Stimulated activated CD4-positive, alpha-beta T cell treated with anti-CD3 and anti-CD28 coated beads, Interleukin-1b, Interleukin-23, amount 100 ng/mL, for 4 hours (primary cell): ENCODE measurements at places on chromosomes 13 and 19.

DNA sequence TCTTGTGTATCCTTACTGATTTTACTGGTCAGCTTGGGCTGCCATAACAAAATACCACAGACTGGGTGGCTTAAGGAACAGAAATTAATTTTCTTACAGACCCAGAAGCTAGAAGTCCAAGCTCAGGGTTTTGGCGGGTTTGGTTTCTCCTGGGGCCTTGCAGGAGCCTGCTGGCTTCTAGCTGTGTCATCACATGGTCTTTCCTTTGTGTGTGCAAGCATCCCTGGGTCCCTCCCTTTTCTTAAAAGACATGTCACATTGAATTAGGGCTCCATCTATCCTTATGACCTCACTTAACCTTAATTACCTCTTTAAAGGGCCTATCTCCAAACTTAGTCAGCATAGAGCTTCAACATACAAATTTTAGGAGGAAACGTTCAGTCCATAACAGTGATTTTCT, 23.4 kb downstream of the UBAC2 start:
- DNase-seq = no peak

GRCh38 chr13:80039000-80039399, 301.9 kb downstream of the SPRY2 start:
- DNase-seq = no peak

DNA sequence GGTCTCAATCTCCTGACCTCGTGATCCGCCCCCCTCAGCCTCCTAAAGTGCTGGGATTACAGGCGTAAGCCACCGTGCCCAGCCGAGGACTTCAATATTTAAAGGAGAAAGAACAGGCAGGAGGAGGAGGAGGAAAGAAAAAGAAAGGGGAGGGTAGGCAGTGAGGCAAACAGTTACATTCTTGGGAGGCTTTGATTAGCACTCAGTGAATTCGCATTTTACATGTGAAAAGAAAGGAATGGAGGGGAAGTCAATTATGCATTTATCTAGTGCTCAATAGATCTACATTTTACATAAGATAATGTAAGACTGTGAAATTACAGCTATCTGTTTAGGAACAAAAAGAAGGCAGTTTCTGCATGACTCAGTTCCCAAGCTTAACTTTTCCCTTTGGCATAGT, 30.9 kb upstream of the CXCL17 start:
- no peak for DNase-seq

DNA sequence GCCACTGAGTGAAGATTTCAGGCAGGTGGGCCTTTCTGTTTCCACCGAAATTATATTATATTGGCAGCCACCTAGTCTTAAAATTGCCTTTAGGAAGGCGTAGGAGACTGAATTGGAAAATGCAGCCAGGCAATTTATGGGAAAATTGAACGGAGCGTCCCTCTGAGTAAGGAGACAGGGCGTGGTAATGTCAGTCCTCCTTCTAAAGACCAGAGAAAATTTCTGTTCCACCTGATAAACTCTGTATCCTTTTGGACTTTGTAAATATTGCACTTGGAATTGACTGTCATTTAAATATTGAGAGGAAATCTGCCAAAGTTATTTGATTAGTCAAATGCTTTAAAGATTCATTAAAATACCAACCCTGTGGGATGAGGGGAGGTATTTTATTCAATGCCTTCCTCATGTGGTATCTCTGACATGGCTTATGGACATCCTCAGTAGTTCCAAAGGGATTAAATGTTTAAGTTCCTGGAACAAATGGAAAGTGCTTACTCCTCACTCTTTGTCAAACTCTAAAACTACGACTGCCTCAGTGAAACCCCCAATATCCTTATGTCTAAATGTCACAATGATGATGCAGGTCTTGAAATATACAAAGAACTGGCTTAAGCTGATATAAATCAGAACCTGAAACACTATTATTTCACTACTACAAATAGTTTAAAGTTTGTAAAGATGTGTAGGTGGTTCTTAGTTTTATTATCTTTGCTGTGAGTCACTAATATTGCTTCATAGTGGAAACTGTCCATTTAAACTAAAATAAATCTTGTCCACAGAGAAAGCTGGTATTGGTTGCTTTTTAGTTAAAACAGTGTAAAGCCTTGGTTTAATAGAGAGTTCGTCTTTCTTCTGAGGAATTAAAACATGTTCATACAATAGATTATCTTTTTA, 203.2 kb downstream of the FGF14 start:
- no peak for DNase-seq

DNA sequence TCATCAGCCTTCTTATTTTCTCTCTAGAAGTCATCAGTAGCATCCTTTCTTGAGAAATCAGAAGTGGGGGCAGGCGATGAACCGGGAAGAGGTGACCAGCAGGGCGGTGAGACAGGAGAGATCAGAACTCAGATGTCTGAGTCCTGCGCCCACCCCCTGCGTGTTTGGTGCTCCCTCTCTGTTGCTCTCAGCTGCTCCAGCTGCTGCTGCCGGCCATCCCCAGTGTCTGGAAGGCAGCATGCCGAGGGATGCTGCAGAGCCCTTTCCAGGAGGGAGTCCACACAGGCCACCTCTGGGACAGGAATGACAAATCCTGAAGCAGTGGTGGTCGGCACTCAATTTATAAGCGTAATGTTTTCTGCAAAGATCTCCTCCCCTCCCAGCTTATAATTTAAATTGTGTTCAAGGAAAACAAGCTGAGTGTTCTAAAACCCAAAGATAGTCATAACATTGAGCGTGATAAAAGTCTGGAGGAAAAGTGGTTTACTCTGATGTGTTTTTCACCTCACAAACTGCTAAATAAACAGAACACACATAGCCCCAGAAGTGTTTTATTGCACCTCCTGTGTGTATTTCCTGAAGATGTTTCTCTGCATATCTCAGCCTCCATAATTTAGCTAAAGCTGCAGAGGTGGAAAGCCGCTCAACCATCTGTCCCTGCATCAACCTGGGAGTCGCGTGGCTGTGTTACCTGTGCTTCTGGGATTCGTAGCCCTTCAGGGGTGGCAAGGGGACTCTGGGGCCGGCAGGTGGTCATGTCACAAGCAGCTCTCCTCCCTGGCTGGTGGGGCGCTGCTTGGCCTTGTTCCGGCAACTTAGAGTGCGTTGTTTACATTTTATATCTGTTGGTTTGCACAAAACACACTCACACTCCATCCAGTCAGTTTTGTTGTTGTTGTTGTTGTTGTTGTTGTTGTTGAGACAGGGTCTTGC, 191.2 kb downstream of the USP12 start:
- no peak for DNase-seq
